ENCODE measurements at places on chromosomes 3 and 15.

GRCh38 chr3:28110869-28111268 is 130.6 kb upstream of the CMC1 start:
- DNase-seq = no peak

GRCh38 chr15:66961407-66961884 is 104.0 kb upstream of the SMAD3 start:
- no peak for DNase-seq

GRCh38 chr3:32575451-32576113 is 4.9 kb upstream of the DYNC1LI1 start:
- no peak for DNase-seq

- DNase-seq = no peak
Observed at GRCh38 chr3:22729212-22729611, 473.9 kb upstream of the UBE2E2 start.

GRCh38 chr3:65593780-65594752 is 444.7 kb downstream of the MAGI1 start:
- no peak for DNase-seq

- DNase-seq = no peak
Observed at GRCh38 chr3:132464066-132464465, 46.8 kb downstream of the DNAJC13 start.

DNA sequence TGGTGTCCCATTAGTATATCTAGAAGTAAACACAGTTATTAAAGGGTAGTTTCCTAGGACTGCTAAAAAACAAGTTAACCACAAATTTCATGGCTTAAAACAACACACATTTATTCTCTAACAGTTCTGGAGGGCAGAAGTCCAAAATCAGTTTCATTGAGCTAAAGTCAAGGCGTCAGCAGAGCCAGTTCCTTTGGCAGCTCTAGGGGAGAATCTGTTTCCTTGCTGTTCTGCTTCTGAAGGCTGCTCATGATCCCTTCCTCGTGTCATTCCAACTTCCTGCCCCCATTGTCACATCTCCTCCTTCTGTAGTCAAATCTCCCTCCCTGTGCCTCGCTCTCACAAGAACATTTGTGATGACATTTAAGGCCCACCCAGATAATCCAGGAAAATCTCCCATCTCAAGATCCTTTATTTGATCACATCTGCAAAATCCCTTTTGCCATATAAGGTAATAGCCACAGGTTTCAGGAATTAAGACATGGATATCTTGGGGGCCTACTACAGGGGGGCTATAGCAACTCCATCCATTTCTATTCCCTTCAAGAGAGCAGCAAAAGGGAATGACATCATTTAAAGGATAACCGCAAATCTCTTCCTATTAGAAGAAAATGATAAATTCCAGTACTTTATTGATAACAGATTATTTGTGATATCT is 50.1 kb downstream of the GPR176 start:
- DNase-seq = no peak

GRCh38 chr3:160531311-160531710 is 34.1 kb downstream of the KPNA4 start:
- DNase-seq = no peak

- no peak for DNase-seq
Observed at GRCh38 chr3:47283193-47283537, 421 bp downstream of the KLHL18 start.

DNA sequence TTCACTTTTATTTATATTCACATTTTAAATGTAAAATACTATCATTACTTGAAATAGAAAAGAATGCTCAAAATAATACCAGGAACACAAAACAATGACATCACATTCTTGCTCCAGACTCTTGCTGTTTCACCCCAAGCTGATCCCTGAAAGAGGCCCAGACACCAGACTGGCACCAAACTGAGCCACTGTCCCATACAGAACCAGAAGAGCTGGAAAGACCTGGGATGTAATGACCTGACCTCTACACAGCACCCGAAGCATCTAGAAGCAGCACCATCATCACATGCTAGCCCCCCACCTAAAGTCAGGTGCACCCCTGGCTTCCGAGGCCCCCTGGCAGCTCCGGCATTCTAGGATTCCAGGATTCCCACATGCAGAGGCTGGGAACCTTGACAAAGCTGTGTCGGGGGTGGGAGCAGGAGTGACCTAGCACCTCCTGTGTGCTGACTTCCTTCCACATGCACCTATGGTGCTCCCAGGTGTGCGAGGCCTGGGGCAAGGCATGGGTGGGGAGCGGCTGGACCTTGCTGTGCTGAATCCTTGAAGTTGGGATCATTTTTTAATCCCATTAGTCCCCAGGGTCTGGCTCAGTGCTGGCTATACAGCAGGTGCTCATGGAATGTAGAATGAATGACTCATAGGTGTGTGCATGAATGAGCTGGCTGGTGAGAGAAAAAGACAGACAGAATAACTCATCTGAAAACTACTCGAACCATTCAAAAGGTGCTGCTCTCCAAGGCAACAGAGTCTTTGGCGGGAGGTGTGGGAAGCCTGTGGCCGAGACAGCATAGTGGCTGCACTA is 144.7 kb upstream of the IQSEC1 start:
- DNase-seq = no peak

GRCh38 chr15:68428431-68428940 is 3.5 kb downstream of the ITGA11 start:
- DNase-seq = no peak

GRCh38 chr15:81279621-81280485 is 44.1 kb downstream of the STARD5 start:
- no peak for DNase-seq

DNA sequence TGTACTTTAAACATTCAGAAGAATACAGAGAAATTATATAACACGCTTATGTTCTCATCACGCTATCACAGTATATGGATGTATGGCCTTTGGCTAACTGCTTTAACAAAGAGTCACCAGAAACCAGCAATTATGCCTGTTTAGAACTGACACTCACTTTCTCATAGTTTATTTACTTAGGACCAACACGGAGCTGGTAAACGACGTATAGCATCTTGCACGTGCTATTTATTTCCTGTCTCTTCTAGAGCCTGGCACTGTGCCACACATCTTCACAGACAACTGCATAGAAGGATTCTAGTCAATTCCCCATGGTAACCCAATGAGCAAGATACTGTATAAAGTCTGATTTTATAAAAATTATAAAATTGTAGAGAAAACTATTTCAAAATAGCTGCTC is 43.6 kb downstream of the TBC1D2B start:
- peak; percentile 34 for DNase-seq

- no peak for DNase-seq
Observed at GRCh38 chr15:55496716-55497115, 11.3 kb downstream of the DNAAF4 start.

DNA sequence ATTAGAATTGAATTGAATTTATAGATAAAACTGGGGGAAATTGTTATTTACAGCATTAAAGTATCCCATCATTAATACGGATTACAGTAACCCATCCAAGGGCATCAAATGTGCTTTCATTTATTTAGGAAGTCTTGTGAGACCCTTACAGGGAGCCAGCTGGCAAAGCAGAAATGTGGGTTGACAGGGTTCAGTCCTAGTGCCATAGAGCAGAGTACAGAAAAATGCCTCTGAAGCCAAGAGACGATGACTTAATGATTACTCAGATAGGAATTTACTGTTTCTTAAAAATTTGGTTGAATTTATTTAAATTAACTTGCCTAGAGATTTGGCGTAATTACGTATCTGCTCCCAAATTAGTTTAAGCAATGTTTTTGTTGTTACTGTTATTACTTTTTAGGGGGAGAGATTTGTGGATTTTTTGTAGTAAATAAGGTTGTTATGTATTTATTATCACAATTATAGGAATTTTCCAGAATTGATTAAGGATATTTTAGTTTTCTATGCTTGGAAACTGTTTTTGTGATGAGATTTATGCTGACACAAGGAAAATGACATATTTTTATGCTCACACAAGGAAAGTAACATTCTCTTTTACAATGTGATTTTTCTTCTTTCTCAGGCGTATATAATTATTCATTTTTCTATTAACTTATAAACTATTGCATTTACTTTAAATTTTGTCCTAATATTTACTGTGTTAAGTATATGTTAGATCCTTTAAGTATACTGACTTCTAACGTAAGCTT is 152.0 kb downstream of the EPHA6 start:
- no peak for DNase-seq

- no peak for DNase-seq
Observed at GRCh38 chr15:40392986-40393948, 10.7 kb downstream of the KNSTRN start.

- no peak for DNase-seq
Observed at GRCh38 chr3:182567700-182568099, 225.6 kb upstream of the ATP11B start.

GRCh38 chr3:123385001-123385401 is 63.9 kb downstream of the ADCY5 start:
- DNase-seq = no peak

GRCh38 chr15:60751985-60752952 is 273.3 kb upstream of the ICE2 start:
- DNase-seq = peak; percentile 30

- DNase-seq = no peak
Observed at GRCh38 chr15:32878869-32879805, 161.3 kb downstream of the GREM1 start.

DNA sequence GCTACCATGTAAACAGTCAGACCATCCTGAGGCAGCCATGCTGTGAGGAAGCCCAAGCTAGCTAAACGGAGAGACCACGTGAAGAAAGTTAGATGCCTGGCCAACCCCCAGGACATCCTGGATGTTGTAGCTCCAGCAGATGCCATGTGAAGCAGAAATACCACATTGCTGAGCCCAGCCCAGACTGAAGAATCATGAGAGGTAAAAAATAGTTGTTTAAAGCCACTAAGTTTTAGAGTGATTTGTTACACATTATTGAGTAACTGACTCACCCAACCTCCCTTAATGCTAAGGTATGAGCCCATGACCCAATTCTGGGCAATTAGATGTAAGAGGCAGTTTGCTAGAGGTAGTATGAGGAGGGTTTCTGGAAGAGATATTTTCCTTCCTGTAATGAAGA is 200.5 kb downstream of the THRB start:
- no peak for DNase-seq

GRCh38 chr15:39748276-39748675 is 34.4 kb downstream of the FSIP1 start:
- DNase-seq = no peak

- no peak for DNase-seq
Observed at GRCh38 chr3:119570229-119570628, 9.1 kb upstream of the ADPRH start.

- no peak for DNase-seq
Observed at GRCh38 chr3:61903931-61904657, 342.7 kb downstream of the PTPRG start.

GRCh38 chr15:33160581-33161165 is 33.8 kb downstream of the FMN1 start:
- DNase-seq = no peak

- no peak for DNase-seq
Observed at GRCh38 chr3:152760024-152760563, 74.8 kb upstream of the P2RY1 start.

DNA sequence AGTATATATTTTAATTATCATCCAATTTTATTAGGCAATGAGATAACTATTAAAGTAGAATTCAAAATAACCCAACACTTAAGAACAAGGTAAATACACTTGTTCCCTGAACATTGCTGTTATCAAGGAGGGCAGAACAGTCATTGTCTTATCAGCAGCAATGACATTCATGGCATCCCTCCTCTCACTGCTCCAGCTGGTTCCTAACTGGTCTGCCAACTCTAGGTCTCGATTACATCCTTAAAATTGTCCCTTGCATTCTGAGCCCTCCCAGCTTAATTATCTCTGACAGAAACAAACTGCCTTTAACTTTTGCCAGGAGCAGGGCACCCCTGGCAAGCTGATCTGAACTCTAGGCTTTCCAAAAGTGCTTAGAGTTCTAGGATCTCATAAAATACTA is 14.0 kb upstream of the DYNC1LI1 start:
- DNase-seq = no peak

DNA sequence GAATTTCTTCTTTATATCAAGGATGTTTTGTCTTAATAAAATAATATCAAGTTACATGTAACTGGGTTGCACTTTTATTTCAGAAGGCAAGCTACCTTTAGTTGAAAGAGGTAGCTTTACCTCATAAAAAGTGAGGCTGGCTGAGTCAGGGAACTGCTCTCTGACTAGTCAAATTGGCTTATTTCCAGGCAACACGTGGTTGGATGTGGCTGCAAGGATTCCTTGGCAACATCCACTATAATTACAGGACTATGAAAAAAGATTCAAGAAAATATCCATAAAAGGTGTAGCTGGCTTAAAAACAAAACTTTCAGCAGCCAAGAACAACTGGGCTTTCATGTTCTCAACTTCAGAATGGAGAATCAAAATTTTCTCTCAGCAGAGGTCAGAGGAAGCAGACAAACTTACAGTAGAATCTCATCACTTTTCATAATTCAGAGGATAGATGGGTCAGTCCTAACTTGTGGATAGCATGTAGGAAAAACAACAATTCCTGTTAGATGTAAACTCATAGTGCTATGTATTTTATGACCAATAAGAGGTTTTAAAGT is 779.1 kb downstream of the MECOM start:
- DNase-seq = no peak

GRCh38 chr15:27506752-27507151 is 535.8 kb downstream of the GABRG3 start:
- no peak for DNase-seq

DNA sequence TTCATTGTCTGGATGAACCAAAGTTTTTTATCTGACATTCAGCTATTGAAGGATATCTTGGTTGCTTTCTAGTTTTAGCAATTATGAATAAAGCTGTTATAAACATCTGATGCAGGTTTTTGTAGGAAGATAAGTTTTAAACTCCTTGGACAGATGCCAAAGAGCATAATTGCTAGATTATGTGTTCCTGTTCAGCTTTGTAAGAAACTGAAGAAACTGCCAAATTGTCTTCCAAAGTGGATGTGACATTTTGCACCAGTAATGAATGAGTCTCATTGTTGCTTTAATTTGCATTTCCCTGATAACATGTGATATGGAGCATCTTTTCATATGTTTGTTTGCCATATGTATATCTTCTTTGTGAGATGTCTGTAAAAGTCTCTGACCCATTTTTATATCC is 239.9 kb upstream of the TTC14 start:
- no peak for DNase-seq

- DNase-seq = no peak
Observed at GRCh38 chr3:193941486-193941885, 194.5 kb upstream of the HES1 start.

GRCh38 chr3:47978386-47978785 is 37.8 kb downstream of the MAP4 start:
- DNase-seq = no peak

- DNase-seq = no peak
Observed at GRCh38 chr3:88010810-88011209, 48.0 kb downstream of the CGGBP1 start.

- no peak for DNase-seq
Observed at GRCh38 chr3:20878691-20879090, 692.7 kb upstream of the SGO1 start.

- no peak for DNase-seq
Observed at GRCh38 chr15:52428297-52428696, 100.4 kb downstream of the MYO5A start.

- DNase-seq = peak; percentile 13
Observed at GRCh38 chr3:10783360-10784351, 32.4 kb upstream of the SLC6A11 start.
